Spleen (tissue), 13 donors: ENCODE measurements at places on chromosomes 2 and 18. TPM values are rescaled to one million over a fixed set of nuclear protein-coding genes. Genes with fewer than 3 reads are reported as not detected.

DNA sequence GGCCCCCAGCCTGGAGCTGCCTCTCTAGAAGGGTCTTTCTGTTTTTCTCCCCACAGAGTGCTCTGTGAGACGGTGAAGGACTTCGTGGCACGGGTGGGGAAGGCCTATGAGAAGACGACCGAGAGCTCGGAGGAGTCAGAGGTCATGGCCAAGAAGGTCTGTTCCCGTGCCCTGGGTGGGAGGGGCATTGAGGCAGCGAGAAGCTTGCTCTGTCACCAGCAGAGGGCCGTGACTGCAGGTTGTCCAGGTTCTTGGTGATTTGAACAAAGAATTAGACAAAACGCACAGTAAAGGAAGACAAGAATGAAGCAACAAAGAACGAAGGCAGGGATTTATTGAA, 93.9 kb downstream of the DGKD start:
- peak; percentile 41 for DNase-seq

DNA sequence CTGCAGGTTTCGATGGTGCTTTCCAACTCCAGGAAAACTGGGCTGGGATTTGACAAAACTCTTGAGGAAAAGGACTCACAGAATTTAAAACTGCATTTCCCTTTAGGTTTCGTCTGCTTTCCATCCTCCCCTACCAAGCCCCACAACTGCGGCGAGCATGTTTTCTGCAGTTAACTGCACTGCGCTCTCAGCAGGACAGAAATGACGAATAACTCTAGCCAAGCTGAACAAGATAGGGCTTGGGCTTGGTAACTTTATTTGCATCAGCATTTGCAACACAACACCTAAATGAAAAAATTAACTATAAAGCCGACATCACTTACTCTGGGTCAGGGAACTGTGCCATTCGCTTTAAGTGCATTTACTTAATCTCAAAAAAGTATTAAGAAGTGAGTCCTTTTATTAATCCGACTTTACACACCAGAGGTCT, 669 bp upstream of the PIKFYVE start:
- DNase-seq, result peak; percentile 85

GRCh38 chr2:232928551-232929302, 58.7 kb downstream of the SNORC start:
- no peak for DNase-seq

CD226 gene
- 1.8 TPM for polyA plus RNA-seq

CD207 gene
- polyA plus RNA-seq, result not detected

- DNase-seq, result no peak
These were observed 2.0 kb downstream of the ANKRD44 start for GRCh38 chr2:197308585-197308984.

CPO gene
- polyA plus RNA-seq, result 0.15 TPM

DNA sequence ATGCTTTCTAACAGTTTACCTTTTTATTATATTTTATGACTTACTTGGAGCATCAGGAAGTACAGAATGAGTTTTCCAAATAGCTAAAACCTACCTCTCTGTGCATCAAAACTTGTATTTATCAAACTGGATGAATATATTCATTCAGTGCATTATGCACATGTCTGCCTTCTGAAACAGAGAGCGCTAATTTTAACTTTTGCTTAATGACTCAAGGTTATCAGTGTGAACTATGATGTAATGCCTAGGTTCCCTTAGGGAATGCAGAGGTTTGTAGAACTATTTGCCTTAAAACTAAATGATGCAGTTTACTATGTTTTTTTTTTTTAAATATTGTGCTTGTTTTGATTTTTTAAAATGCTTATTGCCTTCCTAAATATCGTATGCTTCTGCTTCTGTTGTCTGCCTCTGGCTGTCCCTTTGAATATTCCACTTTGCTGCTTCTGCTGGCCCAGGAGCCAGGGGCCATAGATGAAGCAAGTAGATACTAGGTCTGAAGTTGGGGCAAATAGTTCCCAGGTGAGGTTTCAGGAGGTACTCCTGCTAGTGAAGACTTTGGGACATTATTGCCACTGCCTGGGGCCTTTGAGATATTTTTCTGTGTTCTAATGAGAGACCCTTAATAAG, 16.5 kb downstream of the TMEM178A start:
- no peak for DNase-seq

- peak; percentile 89 for DNase-seq
These were observed 298.4 kb downstream of the LPIN1 start for GRCh38 chr2:12044857-12045256.

DNA sequence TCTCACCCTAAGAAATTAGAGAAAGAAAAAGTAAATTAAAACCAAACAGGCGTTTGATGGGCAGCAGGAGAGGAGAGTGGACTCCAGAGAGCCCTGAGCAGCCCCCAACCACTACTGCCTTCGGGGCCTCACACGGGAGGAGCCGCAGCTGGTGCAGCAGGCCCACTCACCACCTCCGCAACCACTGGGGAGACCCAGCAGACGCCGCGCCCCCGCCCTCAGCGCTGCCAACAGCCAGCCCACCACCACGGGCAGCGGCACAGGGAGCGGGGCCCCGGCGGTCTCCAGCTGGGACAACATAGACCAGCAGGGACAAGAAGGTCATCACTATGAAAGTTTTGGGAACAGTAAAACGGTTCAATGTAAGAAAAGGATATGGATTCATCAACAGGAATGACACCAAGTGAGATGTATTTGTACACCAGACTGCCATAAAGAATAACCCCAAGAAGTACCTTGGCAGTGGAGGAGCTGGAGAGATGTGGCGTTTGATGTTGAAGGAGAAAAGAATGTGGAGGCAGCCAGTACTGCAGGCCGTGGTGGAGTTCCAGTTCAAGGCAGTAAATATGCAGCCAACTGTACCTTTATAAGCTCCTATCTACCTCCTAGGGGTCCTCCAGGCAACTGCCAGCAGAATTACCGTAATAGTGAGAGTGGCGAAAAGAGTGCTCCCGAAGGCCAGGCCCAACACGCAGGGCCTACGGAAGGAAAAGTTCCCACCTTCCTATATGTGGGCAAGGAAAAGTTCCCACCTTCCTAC, 76.5 kb downstream of the OLA1 start:
- no peak for DNase-seq

DNA sequence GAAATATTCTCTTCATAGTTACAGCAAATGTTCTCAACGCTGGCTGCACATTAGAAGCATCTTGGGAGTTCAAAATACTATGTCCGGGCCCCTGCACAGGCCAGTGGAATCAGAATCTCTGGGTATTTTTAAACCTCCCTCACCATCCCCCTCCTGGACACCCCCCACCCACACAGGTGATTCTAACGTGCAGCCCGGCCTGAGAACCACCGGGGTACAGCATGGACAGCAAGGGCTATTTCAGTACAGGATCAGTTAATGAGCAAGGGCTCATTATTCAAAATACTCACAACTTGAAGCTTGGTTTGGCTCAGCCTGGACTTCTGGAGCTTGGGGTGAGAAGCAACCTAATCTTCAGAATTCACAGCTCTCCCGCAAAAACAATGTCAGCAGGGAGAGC, 31.4 kb downstream of the INO80C start:
- DNase-seq, result no peak

GRCh38 chr18:31648966-31649429, 35.4 kb downstream of the B4GALT6 start:
- DNase-seq, result no peak

- no peak for DNase-seq
These were observed 44.5 kb downstream of the COMMD1 start for GRCh38 chr2:61949714-61950560.

SERPINB11 gene
- not detected for polyA plus RNA-seq

DNA sequence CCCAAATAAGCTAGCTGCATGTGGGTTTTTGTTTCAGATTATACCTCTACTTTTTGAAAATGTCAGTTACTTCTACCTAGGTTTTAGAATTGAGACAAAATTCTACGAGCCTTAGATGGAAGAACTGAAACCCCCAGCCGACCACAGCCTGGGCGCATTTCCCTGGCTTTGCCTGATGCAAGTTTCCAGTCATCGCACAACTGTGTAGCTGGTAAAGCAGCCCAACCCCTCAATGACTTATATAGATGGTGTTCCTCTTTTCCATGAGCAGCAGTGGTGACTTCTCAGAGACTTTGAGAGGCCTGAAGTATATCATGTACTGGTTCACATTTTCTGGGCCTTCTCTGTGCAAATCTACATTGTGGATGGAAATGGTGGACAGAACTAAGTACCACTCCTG, 515.4 kb upstream of the RAB6C start:
- no peak for DNase-seq

- no peak for DNase-seq
These were observed 94.6 kb upstream of the CHAC2 start for GRCh38 chr2:53672881-53673522.

E2F6 gene
- polyA plus RNA-seq, result 4.7 TPM

CRYBA2 gene
- polyA plus RNA-seq, result not detected

SMC6 gene
- polyA plus RNA-seq, result 20.1 TPM

DNA sequence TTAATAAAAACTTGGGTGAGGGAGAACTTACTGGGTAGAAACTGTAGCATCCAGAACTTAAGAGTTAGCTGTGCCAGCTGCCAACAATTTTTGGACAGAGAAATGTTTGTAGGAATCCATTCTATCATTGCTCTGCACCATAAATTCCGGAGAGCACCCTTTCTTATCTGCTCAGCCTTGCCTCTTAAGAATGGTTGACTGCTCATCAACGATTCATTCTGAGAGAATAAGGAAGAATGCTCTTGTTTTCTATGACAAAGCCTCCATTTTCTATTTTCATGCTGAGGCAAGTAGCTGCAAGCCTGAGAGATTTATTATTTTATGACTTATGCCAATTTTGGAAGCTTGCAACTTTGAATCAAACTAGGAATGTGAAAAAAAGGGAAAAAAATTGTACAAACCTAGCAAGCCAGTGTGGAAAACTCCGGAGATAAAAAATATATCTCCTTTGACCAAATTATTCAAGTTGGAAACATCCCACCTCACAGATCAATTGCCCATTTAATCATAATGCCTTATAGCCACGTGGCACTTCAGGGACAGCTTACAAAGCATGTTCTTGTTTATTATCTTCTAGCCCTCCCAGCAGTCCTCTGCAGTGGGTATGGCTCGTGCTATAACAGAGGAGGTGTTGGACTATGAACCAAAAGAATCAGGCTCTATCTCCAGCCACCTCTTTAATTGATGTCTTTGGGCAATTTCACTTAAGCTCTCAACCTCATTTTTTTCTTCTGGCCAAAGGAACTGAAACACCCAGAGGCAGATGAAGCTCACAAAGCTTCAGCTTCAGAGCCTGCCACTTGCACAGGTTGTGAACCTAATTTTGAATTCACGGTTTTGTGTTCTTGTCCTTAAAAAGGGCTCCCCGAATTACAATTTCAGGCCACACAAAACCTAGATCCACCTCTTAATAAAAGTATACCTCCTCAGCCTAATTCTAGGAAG, 40.9 kb upstream of the ATL2 start:
- no peak for DNase-seq

GRCh38 chr2:28228434-28228995, 164.1 kb upstream of the FOSL2 start:
- DNase-seq, result no peak

WNT10A gene
- polyA plus RNA-seq, result 2.5 TPM

TMX3 gene
- polyA plus RNA-seq, result 22.7 TPM

- DNase-seq, result no peak
These were observed 13.2 kb downstream of the GALR1 start for GRCh38 chr18:77262643-77263465.

- no peak for DNase-seq
These were observed 2.9 kb downstream of the RHBDD1 start for GRCh38 chr2:226838722-226839121.

DSG1 gene
- polyA plus RNA-seq, result not detected

TEX44 gene
- polyA plus RNA-seq, result not detected

GRCh38 chr2:105698820-105699219, 45.9 kb upstream of the NCK2 start:
- DNase-seq, result no peak

BUB1 gene
- 5.8 TPM for polyA plus RNA-seq

GRCh38 chr18:7562491-7562890, 4.6 kb upstream of the PTPRM start:
- no peak for DNase-seq

GRCh38 chr2:172912266-172912665, 163.4 kb upstream of the MAP3K20 start:
- DNase-seq, result no peak

CETN1 gene
- not detected for polyA plus RNA-seq
